ENCODE measurements at places on chromosomes 6 and 20.

DNA sequence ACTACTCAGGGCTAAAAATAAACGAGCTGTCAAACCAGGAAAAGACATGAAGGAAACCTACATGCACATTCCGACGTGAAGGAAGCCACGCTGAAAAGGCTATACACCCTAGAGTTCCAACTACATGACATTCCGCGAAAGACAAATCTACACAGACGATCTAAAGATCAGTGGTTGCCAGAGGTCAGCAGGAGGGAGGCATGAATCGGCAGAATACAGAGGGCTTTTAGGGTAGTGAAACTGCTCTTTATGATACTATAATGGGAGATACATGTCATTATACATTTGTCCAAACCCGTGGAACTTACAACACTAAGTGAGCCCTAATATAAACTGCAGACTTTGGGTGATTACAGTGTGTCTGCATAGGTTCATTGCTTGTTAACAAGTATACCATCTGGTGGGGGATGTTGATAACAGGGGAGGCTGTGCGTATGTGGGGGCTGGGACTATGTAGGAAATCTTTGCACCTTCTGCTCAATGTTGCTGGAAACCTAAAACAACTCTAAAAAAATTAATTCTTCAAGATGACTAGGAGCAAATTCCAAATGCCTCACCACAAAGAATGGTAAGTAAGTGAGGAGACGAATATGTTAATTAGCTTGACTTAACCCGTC, 132.2 kb upstream of the CDH4 start:
- no peak for DNase-seq

GRCh38 chr6:151551223-151551857, 57.5 kb downstream of the CCDC170 start:
- no peak for DNase-seq

GRCh38 chr20:47444584-47444983, 57.1 kb upstream of the NCOA3 start:
- DNase-seq = no peak

DNA sequence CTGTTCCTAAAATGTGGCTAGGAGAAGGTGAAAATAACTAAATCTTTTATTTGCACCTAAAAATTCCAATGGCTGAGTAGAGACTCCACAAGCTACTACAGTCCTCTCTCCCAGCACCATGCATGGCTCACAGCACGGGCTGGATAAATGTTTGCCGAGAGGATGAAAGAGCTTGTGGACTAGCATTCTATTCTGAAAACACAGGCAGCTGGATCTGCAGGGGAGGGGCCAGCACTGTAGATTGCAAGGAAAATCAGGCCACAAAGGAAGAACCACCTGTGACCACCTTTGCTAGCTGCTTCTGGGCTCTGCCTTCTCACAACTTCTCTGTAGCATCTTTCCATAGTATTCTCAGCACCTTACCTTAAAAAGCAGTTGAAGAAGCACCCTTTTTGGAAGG, 46.6 kb downstream of the CLIC5 start:
- no peak for DNase-seq

- DNase-seq = no peak
Measured at GRCh38 chr6:24537082-24537699, 42.4 kb downstream of the ALDH5A1 start.

GRCh38 chr20:47353692-47354463, 2.6 kb downstream of the ZMYND8 start:
- DNase-seq = no peak
